ENCODE measurements at places on chromosomes 6 and 20.

DNA sequence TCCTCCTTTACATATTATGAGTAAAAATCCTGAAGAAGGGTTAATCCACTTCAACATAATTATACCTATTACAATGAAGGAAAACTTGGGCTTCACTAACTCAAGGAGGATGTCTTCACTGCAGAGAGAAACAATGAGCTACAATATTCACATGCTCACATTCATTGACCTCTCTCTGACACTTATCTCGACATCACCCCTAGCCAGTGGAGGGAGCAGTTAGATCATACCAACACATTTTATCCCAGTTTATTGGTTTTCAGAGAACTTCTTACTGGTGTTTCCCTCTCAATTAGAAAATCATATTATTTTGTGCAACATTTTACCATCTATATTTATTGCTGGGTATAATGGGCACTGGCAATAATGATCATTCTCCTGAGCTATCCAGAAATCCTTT is 646.5 kb downstream of the TENT5A start:
- H3K27ac ChIP-seq = no peak overlapping the region
- H3K27me3 ChIP-seq = no peaks in the 10 kb centered on the region
- no peak for DNase-seq
- H3K36me3 ChIP-seq = no peaks in the 10 kb centered on the region
- H3K4me1 ChIP-seq = no peaks in the 10 kb centered on the region

GRCh38 chr6:41531591-41532582 is 14.3 kb upstream of the FOXP4 start:
- DNase-seq = peak; percentile 78
- H3K4me3 ChIP-seq = peak overlapping the region; percentile 60
- H3K27me3 ChIP-seq = peaks cover 86% of the 10 kb centered on the region
- H3K4me1 ChIP-seq = peaks cover 17% of the 10 kb centered on the region
- H3K27ac ChIP-seq = no peak overlapping the region

GRCh38 chr20:45366631-45367030 is 3.7 kb downstream of the SYS1 start:
- no peak overlapping the region for H3K4me3 ChIP-seq
- H3K27me3 ChIP-seq = no peaks in the 10 kb centered on the region
- H3K27ac ChIP-seq = no peak overlapping the region

DNA sequence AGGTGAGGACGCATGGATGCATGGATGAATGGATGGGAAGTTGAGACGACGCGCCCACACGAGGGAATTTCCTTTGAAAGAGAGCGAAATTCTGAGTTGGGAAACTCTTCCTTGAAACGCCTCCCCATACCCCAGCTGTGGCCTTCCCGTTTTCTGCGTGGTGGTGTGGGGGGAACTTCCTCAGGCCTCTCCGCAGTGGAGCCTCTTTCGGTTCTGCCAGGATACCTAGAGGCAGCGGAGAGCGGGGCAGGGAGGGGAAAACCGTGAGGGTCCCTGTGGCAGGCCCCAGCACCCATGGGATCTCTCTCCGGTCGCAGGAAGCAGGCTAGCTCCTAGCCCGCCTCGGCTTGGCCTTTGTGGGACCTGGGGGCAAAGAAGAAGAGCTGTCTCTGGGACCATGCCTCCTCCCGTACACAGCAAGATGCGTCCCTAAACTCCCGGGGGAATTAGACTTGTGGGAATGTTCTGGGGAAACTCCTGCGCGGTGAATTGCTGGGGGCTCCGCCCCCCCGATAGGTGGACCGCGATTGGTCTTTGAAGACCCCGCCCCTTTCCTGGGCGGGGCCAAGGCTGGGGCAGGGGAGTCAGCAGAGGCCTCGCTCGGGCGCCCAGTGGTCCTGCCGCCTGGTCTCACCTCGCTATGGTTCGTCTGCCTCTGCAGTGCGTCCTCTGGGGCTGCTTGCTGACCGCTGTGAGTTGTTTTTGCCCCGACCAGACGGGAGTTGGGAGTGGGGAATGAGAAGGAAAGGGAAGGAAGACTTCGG is at the start of gene CD40:
Gene CD40, plus strand, starts transcription at position 611 of the 764 bp plus-strand sequence. Its CDS starts 30 bp downstream, at position 641.
- no peak within 1 kb of the TSS for H3K27ac ChIP-seq
- peaks cover 11% of the 10 kb centered on the region for H3K4me1 ChIP-seq
- H3K4me3 ChIP-seq = peak within 1 kb of the TSS; percentile 11
- H3K27me3 ChIP-seq = peaks cover 30% of the 10 kb centered on the region

- H3K36me3 ChIP-seq = no peaks in the 10 kb centered on the region
- H3K27me3 ChIP-seq = no peaks in the 10 kb centered on the region
- no peak overlapping the region for H3K27ac ChIP-seq
- H3K4me1 ChIP-seq = no peaks in the 10 kb centered on the region
- H3K4me3 ChIP-seq = no peak overlapping the region
Measured at GRCh38 chr6:123017104-123017682, 21.2 kb downstream of the CLVS2 start.
